Neural crest cell (in vitro differentiated cells): ENCODE measurements at places on chromosomes 7 and 10. TPM values are rescaled to one million over a fixed set of nuclear protein-coding genes. Genes with fewer than 3 reads are reported as not detected.

- H3K4me3 ChIP-seq, result no peak overlapping the region
- H3K27me3 ChIP-seq, result no peaks in the 10 kb centered on the region
- DNase-seq, result no peak
- H3K27ac ChIP-seq, result no peak overlapping the region
- H3K4me1 ChIP-seq, result no peaks in the 10 kb centered on the region
Observed at GRCh38 chr7:36894190-36894589, 169.9 kb upstream of the AOAH start.

GRCh38 chr7:41754046-41754445 is 51.2 kb upstream of the INHBA start:
- no peaks in the 10 kb centered on the region for H3K4me1 ChIP-seq
- H3K27ac ChIP-seq, result no peak overlapping the region
- H3K27me3 ChIP-seq, result no peaks in the 10 kb centered on the region
- H3K36me3 ChIP-seq, result peaks cover 10% of the 10 kb centered on the region
- no peak overlapping the region for H3K4me3 ChIP-seq
- no peak for DNase-seq

DNA sequence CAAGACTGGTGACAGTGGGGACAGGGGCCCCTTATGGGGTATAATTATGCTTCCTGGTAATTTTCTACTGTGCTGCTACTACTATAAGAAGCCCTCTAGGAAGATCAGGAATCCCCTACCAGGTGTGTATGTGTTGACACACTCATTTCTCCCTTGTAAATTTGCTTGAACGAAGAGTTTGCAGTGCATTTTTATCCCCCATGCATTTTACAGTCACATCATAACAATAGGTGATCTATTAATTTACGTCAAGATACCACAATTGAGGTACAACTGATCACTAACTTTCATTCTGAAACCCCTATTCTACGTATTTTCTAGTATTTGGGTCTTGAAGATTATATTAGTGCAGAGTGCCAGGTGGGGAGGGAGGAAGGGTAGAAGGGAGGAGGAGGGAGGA is 252.2 kb downstream of the NSUN6 start:
- no peaks in the 10 kb centered on the region for H3K36me3 ChIP-seq
- peaks cover 39% of the 10 kb centered on the region for H3K27me3 ChIP-seq
- H3K4me3 ChIP-seq, result no peak overlapping the region
- H3K4me1 ChIP-seq, result peaks cover 10% of the 10 kb centered on the region
- no peak overlapping the region for H3K27ac ChIP-seq

GRCh38 chr7:36370046-36370445 is 19.6 kb upstream of the ANLN start:
- H3K36me3 ChIP-seq, result no peaks in the 10 kb centered on the region
- H3K4me1 ChIP-seq, result peaks cover 22% of the 10 kb centered on the region
- no peak for DNase-seq
- H3K27ac ChIP-seq, result no peak overlapping the region

DNA sequence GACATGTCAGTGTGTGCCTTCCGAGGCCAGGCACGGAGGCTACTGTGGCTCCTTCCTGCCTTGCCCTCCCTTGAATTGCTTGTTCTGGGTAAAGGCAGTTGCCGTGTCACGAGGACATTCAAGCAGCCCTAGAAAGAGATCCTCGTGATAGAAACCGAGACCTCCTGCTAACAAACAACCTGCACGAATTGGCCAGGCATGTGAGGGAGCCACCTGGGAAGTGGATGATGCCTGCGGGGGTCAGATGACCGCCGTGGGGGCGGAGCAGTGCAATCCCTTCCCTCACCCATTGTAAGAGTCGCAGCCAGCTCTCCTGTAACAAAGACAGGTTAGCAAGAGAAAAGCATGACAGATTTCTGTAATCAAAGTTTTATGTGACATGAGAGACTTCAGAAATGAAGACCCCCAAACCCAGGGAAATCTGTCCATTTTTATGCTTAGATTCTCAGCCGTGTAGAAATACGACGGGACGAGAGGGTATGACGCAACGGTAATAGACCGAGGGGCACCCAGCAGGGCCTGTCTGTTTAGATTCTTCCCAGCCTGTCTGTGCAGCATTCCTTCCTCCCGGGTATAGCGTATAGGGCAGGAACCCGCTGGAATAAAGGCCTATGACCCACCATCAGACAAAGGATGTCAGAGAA is 241.7 kb downstream of the GATA3 start:
- peaks cover 7% of the 10 kb centered on the region for H3K4me1 ChIP-seq
- no peak overlapping the region for H3K27ac ChIP-seq
- peak overlapping the region; percentile 65 for H3K4me3 ChIP-seq
- DNase-seq, result no peak
- no peaks in the 10 kb centered on the region for H3K36me3 ChIP-seq

GRCh38 chr10:59360605-59361405 is 1.5 kb downstream of the FAM13C start:
- no peak overlapping the region for H3K4me3 ChIP-seq
- H3K36me3 ChIP-seq, result no peaks in the 10 kb centered on the region
- DNase-seq, result no peak
- H3K4me1 ChIP-seq, result peaks cover 15% of the 10 kb centered on the region
- peaks cover 18% of the 10 kb centered on the region for H3K27me3 ChIP-seq

- no peak overlapping the region for H3K4me3 ChIP-seq
- H3K27ac ChIP-seq, result no peak overlapping the region
- no peak for DNase-seq
- peaks cover 10% of the 10 kb centered on the region for H3K36me3 ChIP-seq
- H3K4me1 ChIP-seq, result no peaks in the 10 kb centered on the region
- H3K27me3 ChIP-seq, result no peaks in the 10 kb centered on the region
Observed at GRCh38 chr7:129401967-129402860, 32.0 kb upstream of the STRIP2 start.

DNA sequence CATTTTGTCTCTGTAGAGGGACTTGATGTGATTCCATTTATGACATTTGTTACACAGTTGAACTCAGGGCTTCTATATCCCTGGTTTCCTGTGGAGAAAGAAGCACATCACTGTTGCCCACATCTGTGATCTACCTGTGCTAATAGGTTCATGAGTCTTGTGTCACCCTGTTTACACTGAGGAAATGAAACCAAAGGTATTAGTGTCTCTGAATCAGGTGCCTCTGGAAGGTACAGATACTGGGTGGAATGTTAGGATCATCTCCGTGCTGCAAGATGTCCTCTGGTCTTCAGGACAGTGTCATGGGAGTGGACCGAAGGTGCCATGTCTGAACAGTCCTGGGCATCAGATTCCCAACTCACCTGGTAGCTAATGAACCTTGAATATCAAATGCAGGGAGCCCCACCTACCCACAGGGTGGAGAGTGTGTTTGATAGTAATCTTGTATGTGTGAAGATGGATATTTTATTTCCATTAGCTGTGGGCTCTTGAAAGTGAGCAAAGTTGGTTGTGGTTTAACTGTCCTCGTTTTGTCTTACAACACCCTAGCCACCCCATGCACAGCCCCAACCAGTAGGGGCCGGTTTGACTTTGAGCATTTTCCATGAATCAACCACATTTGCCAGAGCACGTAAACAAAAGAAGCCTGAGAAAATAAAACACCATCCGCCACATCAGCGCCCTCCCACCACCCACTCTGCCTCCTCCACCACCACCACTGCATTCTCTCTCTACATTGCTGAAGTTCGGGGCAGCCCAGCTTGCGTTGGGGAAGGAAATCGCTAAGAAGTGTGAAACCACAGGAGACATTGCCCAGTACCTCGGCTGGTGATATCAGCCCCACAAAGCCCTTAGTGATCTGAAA is 40.7 kb downstream of the TARP start:
- no peaks in the 10 kb centered on the region for H3K27me3 ChIP-seq
- H3K4me1 ChIP-seq, result no peaks in the 10 kb centered on the region
- H3K4me3 ChIP-seq, result no peak overlapping the region
- no peak overlapping the region for H3K27ac ChIP-seq
- no peak for DNase-seq

DNA sequence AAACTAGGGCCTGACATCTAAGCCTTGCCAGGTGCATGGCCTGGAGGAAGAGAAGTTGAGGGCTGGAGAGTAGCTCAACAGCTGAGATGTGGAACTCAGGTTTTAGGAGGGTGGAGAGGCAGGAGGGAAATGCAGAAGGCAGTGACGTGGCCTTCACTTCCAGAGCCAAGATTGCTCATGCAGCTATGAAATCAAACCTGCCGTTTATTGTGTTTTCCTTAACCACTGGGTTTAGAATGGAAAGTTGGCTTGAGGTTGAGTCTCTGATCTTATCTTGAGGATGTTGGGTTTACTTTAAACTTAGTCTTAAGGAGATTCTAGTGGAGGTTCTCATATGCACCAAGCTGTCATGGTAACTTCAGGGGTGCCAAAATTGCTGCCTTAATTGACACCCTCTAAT is 178.6 kb downstream of the SORCS3 start:
- no peak for DNase-seq
- H3K4me3 ChIP-seq, result no peak overlapping the region
- H3K4me1 ChIP-seq, result no peaks in the 10 kb centered on the region
- no peak overlapping the region for H3K27ac ChIP-seq
- peaks cover 14% of the 10 kb centered on the region for H3K27me3 ChIP-seq

GRCh38 chr10:11141571-11142091 is 124.0 kb downstream of the CELF2 start:
- H3K4me3 ChIP-seq, result no peak overlapping the region
- no peak overlapping the region for H3K27ac ChIP-seq
- peaks cover 11% of the 10 kb centered on the region for H3K36me3 ChIP-seq

- no peaks in the 10 kb centered on the region for H3K36me3 ChIP-seq
- peaks cover 23% of the 10 kb centered on the region for H3K4me1 ChIP-seq
- no peaks in the 10 kb centered on the region for H3K27me3 ChIP-seq
- DNase-seq, result no peak
Observed at GRCh38 chr7:8592167-8592566, 158.8 kb downstream of the NXPH1 start.

GRCh38 chr7:80491462-80491861 is 20.4 kb downstream of the GNAT3 start:
- DNase-seq, result no peak
- H3K36me3 ChIP-seq, result no peaks in the 10 kb centered on the region
- no peak overlapping the region for H3K27ac ChIP-seq
- H3K4me3 ChIP-seq, result no peak overlapping the region
- H3K4me1 ChIP-seq, result no peaks in the 10 kb centered on the region

DNA sequence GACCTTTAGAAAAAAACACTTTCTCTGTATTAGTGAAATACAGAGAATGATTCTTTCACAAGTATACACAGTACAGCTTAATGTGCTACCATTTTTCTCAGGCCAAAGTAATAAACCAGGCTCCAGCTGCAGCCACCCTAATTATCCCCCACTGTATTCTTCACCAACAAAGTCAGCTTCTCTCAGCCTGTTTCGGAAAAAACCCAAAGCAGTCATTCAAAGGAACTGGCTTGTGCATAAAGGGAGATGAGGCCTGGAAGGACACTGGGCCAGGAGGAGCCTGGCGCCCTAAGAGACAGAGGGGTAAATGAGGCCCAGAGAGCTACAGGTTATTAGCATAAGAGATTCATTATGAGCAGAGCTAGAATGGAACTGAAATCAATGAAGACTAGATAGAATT is 9.2 kb downstream of the USP54 start:
- H3K27ac ChIP-seq, result no peak overlapping the region
- H3K36me3 ChIP-seq, result peaks cover 14% of the 10 kb centered on the region
- H3K4me1 ChIP-seq, result peaks cover 26% of the 10 kb centered on the region
- DNase-seq, result no peak
- H3K27me3 ChIP-seq, result no peaks in the 10 kb centered on the region

DNA sequence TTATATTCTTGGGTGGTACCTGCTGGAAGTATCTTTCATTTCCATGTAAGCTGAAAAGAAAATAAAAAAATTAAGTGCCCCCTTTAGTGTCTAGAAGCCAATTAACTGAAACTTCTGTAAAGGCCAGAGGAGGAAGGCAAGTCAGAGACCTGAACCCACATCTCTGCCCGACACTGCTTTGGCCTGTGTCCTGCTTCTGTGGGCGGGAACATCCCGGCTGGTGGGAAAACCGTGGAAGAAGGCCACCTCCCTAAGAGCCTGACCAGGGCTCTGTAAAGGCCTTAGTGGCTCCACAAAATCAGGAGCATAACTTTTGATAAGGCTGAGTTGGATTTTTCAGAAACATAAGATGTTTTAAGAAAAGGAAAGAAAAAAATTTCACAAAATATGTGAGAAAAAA is 9.4 kb downstream of the CPXM2 start:
- H3K4me1 ChIP-seq, result peaks cover 10% of the 10 kb centered on the region
- H3K27ac ChIP-seq, result no peak overlapping the region
- H3K4me3 ChIP-seq, result no peak overlapping the region
- H3K36me3 ChIP-seq, result no peaks in the 10 kb centered on the region
- no peak for DNase-seq

GRCh38 chr10:62492012-62492869 is 118.1 kb downstream of the ZNF365 start:
- no peak overlapping the region for H3K27ac ChIP-seq
- H3K36me3 ChIP-seq, result no peaks in the 10 kb centered on the region
- no peaks in the 10 kb centered on the region for H3K27me3 ChIP-seq
- no peaks in the 10 kb centered on the region for H3K4me1 ChIP-seq
- DNase-seq, result no peak

GRCh38 chr7:151247611-151248345 is 716 bp downstream of the SMARCD3 start:
- H3K27ac ChIP-seq, result no peak overlapping the region
- H3K4me3 ChIP-seq, result peak overlapping the region; percentile 94
- DNase-seq, result no peak
- peaks cover 9% of the 10 kb centered on the region for H3K27me3 ChIP-seq

DNA sequence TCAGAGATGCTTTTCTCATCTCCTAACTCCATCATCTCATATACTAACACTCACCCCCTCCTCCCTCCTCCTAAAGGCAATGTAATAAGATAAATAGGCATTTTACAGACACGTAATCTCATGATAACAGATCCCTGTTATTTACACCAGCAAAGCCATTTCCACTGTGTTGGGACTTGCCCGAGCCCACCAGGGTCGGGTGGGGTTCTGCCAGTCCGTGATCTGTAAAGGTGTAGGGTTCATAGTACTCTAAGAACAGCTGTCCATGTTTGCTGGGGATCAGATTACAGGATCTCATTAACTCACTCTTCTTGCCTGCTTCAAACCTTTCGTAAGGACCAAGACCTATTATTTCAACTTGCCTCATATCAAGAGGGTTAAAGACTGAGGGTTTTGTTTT is 172.4 kb downstream of the FZD1 start:
- no peaks in the 10 kb centered on the region for H3K27me3 ChIP-seq
- H3K36me3 ChIP-seq, result peaks cover 10% of the 10 kb centered on the region
- no peak for DNase-seq
- H3K27ac ChIP-seq, result no peak overlapping the region
- no peak overlapping the region for H3K4me3 ChIP-seq

Gene PDE1C
- total RNA-seq, result 0.26 and 1.1 TPM in 2 replicates

Gene GDF10
- 2.9 and 3.2 TPM in 2 replicates for total RNA-seq

Gene RBM20
- total RNA-seq, result 0.58 and 0.61 TPM in 2 replicates

Gene CLRN3
- not detected in 2 replicates for total RNA-seq

Gene ENTPD1
- 0.27 and 0.37 TPM in 2 replicates for total RNA-seq

Gene SCIN
- not detected in 2 replicates for total RNA-seq

Gene TET1
- 27.7 and 30.0 TPM in 2 replicates for total RNA-seq

Gene VPS37D
- total RNA-seq, result 10.0 and 10.1 TPM in 2 replicates

Gene CPA5
- total RNA-seq, result not detected in 2 replicates

Gene GALNT17
- 10.4 and 11.0 TPM in 2 replicates for total RNA-seq

Gene SLC18A3
- total RNA-seq, result 16.7 and 17.9 TPM in 2 replicates

Gene SYT15B
- 0.12 and 0.16 TPM in 2 replicates for total RNA-seq

Gene DOCK4
- 14.1 and 15.3 TPM in 2 replicates for total RNA-seq

Gene MAD1L1
- total RNA-seq, result 49.7 and 53.8 TPM in 2 replicates

Gene LMBR1
- total RNA-seq, result 55.1 and 58.0 TPM in 2 replicates

Gene ABCB4
- 5.8 and 6.7 TPM in 2 replicates for total RNA-seq
